ENCODE measurements at places on chromosomes 12 and 14.

- no peak for DNase-seq
- H3K4me1 ChIP-seq = no peaks in the 10 kb centered on the region
- no peak overlapping the region for H3K4me3 ChIP-seq
- no peaks in the 10 kb centered on the region for H3K27me3 ChIP-seq
- no peaks in the 10 kb centered on the region for H3K36me3 ChIP-seq
Measured at GRCh38 chr14:90572441-90573150, 175.8 kb downstream of the CALM1 start.

GRCh38 chr14:99441918-99442317, 38.7 kb downstream of the SETD3 start:
- no peaks in the 10 kb centered on the region for H3K27me3 ChIP-seq
- DNase-seq = no peak
- peaks cover 26% of the 10 kb centered on the region for H3K36me3 ChIP-seq

DNA sequence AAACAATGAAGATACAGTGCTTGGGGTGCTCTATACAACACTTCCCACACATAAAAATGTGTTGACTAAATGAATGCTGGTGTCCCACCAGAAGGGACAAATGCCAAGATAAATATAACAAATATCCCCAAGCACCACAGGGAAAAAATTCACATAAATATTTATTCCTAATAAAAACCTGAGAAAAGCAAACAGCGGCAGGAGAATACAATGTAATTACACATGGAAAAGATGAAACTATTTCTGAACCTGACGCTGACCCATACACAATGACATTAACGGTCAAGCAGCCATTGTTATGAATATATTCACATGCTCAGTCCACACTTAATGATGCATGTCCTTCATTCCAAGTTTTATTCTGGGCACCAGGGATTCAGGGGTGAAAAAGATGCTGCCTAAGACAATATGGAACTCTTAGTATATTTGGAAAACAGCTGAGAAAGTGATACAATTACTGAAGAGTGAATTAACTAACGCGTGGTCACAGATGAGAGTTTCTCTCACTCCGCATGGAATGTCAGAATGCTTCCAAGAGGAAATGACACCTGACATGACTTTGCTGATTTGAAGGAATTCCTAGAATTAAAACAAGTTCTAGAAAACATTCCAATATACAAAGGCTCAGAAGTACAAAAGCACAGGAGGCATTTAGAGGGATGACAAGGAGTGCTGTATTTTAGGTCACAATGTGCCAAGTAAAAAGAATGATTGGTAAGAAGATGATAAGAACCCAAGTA, 27.9 kb upstream of the PTPRR start:
- H3K4me3 ChIP-seq = no peak overlapping the region
- H3K27ac ChIP-seq = no peak overlapping the region
- no peaks in the 10 kb centered on the region for H3K36me3 ChIP-seq

- peaks cover 4% of the 10 kb centered on the region for H3K4me1 ChIP-seq
- no peak overlapping the region for H3K27ac ChIP-seq
- no peaks in the 10 kb centered on the region for H3K36me3 ChIP-seq
Measured at GRCh38 chr12:6839482-6840201, 1.1 kb upstream of the GNB3 start.

GRCh38 chr12:24707334-24707733, 241.6 kb downstream of the BCAT1 start:
- H3K4me1 ChIP-seq = peaks cover 11% of the 10 kb centered on the region
- no peaks in the 10 kb centered on the region for H3K27me3 ChIP-seq
- no peak for DNase-seq
- H3K27ac ChIP-seq = no peak overlapping the region

DNA sequence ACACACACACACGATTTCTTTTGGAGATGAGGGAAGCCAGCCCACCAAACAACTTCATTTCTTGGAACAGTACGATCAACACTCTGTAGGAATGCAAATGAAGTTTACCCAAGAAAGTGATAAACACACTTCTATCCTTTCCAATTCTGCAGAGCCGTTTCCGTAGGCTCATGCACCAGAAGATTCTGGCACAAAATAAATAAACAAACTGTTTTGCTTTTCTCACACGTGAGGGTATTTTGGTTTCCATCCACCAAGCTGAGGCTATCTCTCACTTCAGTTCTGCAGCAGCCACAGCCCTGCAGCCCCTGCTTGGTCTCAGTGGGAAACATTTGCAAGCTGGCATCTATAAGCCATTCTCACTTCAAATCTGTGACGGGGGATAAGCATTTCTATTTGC, 15.3 kb upstream of the TSPAN11 start:
- no peaks in the 10 kb centered on the region for H3K4me1 ChIP-seq
- H3K36me3 ChIP-seq = no peaks in the 10 kb centered on the region
- DNase-seq = no peak

DNA sequence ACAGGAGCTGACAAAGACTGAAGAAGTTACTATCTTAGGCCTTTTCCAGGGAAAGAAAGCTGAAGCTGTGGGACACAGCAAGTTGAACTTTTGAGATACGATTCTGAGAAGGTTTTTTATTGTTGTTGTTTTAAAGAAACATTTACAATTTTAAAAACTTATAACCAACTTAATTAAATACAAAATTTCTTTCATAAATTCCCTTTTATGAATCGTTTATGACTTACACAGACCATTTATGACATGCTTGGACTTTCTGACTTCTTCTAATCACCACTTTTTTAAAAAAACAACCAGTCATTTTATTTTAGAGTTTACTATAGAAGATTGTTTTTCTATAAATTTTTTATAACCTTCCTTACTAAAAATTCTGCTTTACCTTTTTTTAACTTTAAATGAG, 68.7 kb downstream of the DHRS2 start:
- no peaks in the 10 kb centered on the region for H3K36me3 ChIP-seq
- DNase-seq = no peak
- H3K27me3 ChIP-seq = peaks cover 17% of the 10 kb centered on the region

DNA sequence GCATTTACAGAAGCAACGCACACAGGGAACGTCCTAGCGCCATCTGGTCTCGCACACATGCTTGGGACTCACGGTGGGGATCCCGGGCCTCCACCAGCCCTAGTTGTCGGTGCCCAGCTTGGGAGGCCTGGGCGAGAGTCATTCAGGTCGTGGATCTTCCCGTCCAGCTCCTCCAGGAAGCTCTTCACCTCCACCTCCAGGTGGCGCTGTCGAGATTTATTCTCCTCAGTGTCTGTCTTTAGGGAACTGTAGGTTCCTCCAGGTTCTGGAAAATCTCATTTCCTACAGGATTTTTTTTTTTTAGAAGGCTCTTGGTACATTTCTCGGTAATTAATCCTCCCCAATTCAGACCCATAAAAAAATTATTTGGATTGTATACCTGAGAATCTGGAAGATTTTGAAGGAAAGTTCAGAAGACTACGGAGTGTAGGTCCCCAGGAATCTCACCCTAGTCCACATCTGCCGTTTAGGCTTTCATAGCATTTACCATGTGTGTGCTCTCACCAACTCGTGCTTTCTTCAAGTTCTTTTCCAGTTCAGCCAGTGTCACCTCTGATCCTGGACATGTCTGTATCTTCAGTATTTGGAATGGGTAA, 910.0 kb downstream of the TMEM121 start:
- peaks cover 10% of the 10 kb centered on the region for H3K27me3 ChIP-seq
- no peak overlapping the region for H3K27ac ChIP-seq
- no peaks in the 10 kb centered on the region for H3K4me1 ChIP-seq
- DNase-seq = peak; percentile 58
- no peaks in the 10 kb centered on the region for H3K36me3 ChIP-seq

- no peak overlapping the region for H3K27ac ChIP-seq
Measured at GRCh38 chr14:34203251-34203722, 252.4 kb upstream of the EGLN3 start.

DNA sequence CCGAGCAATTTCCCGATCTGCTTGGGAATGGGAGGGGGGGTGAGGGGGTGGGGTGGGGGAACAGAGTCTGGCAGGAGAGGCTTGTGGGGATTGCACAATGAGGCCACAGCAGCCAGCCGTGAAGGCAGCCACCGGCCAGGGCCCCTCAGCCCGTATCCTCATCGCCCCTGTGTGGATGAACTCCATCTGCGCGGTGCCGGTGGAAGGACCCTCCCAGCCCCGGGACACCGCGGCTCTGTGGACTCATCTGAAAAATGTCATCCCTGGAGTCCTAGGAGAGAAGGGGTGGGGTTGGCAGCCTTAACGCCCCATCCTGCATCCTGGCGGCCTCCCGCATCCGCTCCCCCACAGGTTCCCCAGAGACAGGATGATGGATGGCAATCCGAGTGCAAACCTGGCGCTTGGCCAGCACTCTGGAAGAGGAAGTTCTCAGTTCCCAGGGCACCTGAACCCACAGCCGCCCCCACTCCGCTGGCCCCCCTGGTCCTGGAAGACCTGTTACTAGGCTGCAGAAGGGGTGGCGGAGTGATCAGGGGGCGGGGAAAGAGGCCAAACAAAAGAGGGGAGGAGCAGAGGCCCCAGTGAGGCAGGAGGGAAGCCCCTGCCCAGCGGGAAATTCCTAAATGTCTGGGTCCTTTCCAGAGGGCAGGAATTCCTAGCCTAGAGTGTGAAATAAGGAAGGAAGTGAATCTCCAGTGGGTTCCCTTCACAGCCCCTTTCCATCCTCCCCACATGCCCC, 1.2 kb upstream of the TNFAIP2 start:
- no peak overlapping the region for H3K4me3 ChIP-seq
- H3K27me3 ChIP-seq = peaks cover 16% of the 10 kb centered on the region
- H3K36me3 ChIP-seq = no peaks in the 10 kb centered on the region
- DNase-seq = no peak
- H3K27ac ChIP-seq = no peak overlapping the region
- peaks cover 12% of the 10 kb centered on the region for H3K4me1 ChIP-seq

DNA sequence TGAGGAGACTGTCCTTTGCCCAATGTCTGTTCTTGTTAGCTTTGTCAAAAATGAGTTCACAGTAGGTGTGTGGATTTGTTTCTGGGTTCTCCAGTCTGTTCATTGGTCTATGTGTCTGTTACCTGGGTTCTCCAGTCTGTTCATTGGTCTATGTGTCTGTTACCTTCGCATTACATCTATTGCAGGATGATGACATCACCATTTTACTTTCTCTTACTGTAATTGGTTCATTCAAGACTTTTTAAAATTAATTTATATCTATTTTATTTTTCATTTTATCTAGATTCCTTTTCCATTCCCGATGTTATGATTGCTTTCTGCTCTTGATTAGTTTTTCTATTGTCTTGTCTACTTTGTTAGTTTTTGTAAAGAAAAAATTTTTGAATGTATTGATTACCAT, 615.5 kb downstream of the SOX5 start:
- H3K27me3 ChIP-seq = no peaks in the 10 kb centered on the region
- no peak overlapping the region for H3K27ac ChIP-seq
- no peaks in the 10 kb centered on the region for H3K36me3 ChIP-seq

DNA sequence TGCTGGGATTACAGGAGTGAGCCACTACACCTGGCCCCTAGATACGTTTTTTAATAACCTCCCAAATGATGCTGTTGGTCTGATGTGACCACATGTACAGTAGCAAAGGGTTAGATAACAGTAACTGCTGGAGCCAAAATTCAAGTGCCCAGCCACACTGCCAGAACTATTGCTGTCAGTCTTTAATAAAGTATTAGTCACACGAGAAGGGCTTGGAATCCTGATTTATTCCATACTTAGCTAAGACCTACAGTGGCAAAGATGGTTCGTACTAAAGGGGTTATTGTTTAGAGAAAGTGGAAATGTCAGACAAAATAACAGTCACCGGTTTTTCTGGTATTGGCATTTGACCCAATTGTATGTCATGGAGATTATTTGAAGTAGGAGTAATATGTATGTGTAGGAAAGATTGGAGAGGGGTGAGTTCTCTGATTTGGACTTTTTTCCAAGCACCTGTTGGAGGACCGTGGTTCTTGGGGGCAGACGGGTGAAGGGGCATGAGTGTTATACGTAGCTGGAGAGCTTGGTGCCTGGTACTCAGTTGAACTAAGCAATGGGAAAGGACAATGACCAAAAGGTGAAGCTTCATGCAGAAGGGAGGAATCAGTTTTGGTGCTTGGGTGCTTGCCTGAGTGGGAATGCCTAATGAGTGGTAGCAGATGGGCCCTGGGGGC, 9.7 kb downstream of the TUBA1C start:
- H3K4me1 ChIP-seq = no peaks in the 10 kb centered on the region
- peaks cover 7% of the 10 kb centered on the region for H3K36me3 ChIP-seq
- DNase-seq = no peak
- no peak overlapping the region for H3K27ac ChIP-seq
- no peak overlapping the region for H3K4me3 ChIP-seq

- no peak for DNase-seq
- H3K27me3 ChIP-seq = no peaks in the 10 kb centered on the region
- H3K36me3 ChIP-seq = no peaks in the 10 kb centered on the region
- no peak overlapping the region for H3K4me3 ChIP-seq
- peak overlapping the region; percentile 18 for H3K27ac ChIP-seq
Measured at GRCh38 chr14:105929327-105930081, 403.1 kb downstream of the TMEM121 start.

- H3K4me1 ChIP-seq = no peaks in the 10 kb centered on the region
- no peak overlapping the region for H3K27ac ChIP-seq
- no peak overlapping the region for H3K4me3 ChIP-seq
Measured at GRCh38 chr12:54865683-54866324, 11.5 kb downstream of the MUCL1 start.

DNA sequence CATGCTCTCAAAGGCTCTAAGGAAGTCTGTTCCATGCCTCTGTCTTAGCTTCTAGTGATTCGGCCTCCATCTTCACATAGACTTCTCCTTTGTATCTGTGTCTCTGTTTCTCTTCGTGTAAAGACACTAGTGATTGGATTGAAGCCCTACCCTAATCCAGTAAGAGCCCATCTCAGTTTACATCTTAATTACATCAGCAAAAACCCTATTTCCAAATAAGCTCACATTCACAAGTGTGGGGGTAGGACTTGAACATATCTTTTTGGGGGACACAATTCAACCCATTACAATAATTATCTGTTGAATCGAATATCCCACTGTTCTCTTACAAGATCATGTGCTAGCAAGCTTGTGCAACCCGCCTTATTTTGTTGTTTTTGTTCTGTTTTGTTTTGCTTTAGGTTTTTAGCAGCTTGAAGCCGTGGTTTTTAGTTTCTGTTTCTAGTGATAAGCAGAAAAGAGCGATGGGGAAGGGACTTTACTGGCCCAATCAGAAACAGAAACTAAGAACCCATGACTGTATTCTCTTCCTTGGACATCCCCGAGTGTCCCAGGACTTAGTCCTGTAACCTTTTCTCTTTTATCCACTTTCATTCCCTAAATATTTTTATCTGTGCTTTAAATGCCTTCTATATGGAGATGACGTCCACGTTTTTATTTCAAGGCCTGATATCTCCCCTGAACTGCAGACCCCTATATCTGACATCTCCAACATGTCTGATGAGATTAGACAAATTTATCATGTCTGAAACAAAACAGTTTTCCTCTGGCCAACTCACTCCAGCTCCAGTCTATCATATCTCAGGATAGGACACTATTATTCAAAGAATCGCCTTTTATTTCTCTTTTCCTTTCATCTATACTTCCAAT, 353.0 kb downstream of the CCDC91 start:
- H3K27me3 ChIP-seq = no peaks in the 10 kb centered on the region
- peaks cover 14% of the 10 kb centered on the region for H3K36me3 ChIP-seq
- H3K4me1 ChIP-seq = peaks cover 10% of the 10 kb centered on the region
- no peak overlapping the region for H3K27ac ChIP-seq

Data from naive B cell (primary cell).